Neural crest cell (in vitro differentiated cells): ENCODE measurements at places on chromosomes 12 and 14. TPM values are rescaled to one million over a fixed set of nuclear protein-coding genes. Genes with fewer than 3 reads are reported as not detected.

DNA sequence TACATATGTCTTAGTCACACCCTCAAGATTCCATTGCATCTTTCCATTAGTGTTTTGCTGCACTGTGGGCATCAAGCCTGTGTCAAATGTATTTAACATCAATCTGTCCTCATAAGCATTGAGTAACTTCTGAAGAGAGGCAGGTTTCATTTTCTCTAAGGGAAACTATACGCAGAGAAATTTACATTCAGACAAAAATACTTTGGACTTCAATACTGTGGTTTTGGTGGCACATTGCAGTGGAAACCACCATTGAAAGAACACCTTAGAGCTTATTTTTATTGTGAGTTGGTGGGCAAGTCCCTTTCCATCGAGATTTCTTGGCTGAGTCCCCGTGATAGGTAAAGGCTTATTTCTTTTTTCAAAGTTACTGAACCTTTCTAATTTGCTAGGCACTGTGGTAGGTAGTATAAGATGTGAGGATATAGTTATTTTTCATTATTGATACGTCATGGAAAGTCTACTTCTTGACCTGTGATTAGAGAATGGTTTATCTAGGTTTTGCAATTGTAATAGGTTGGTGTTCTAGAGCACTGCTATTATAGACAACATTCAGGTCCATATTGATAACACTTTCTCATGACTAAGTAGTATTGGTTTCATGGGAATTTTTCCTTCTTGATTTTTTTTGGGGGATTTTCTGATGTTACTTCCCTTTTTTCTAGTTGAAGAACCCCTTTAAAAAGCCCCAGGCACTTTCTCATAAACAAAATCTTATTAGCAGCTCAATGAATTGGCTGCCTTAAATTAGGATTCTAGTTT lies 81.9 kb downstream of the CFAP54 start:
- H3K4me1 ChIP-seq = no peaks in the 10 kb centered on the region
- H3K27ac ChIP-seq = no peak overlapping the region
- DNase-seq = no peak
- no peaks in the 10 kb centered on the region for H3K36me3 ChIP-seq

GRCh38 chr12:32131666-32132065 lies 25.0 kb downstream of the BICD1 start:
- DNase-seq = no peak
- H3K4me1 ChIP-seq = no peaks in the 10 kb centered on the region
- peaks cover 4% of the 10 kb centered on the region for H3K36me3 ChIP-seq
- H3K27ac ChIP-seq = no peak overlapping the region
- H3K27me3 ChIP-seq = no peaks in the 10 kb centered on the region

GRCh38 chr12:74614426-74614825 lies 76.8 kb downstream of the ATXN7L3B start:
- H3K4me1 ChIP-seq = no peaks in the 10 kb centered on the region
- H3K27me3 ChIP-seq = peaks cover 8% of the 10 kb centered on the region
- no peak for DNase-seq
- no peak overlapping the region for H3K27ac ChIP-seq

GRCh38 chr12:89195470-89195869 lies 156.8 kb downstream of the DUSP6 start:
- H3K27me3 ChIP-seq = no peaks in the 10 kb centered on the region
- H3K4me3 ChIP-seq = no peak overlapping the region
- DNase-seq = no peak
- H3K27ac ChIP-seq = no peak overlapping the region
- H3K36me3 ChIP-seq = no peaks in the 10 kb centered on the region

- no peak for DNase-seq
- no peaks in the 10 kb centered on the region for H3K4me1 ChIP-seq
- no peaks in the 10 kb centered on the region for H3K36me3 ChIP-seq
- H3K4me3 ChIP-seq = no peak overlapping the region
- no peak overlapping the region for H3K27ac ChIP-seq
- no peaks in the 10 kb centered on the region for H3K27me3 ChIP-seq
These were observed 87.6 kb upstream of the EGLN3 start for GRCh38 chr14:34038358-34039057.

The UNC79 gene
- total RNA-seq = 2.2 and 2.3 TPM in 2 replicates

The OR6S1 gene
- not detected in 2 replicates for total RNA-seq

DNA sequence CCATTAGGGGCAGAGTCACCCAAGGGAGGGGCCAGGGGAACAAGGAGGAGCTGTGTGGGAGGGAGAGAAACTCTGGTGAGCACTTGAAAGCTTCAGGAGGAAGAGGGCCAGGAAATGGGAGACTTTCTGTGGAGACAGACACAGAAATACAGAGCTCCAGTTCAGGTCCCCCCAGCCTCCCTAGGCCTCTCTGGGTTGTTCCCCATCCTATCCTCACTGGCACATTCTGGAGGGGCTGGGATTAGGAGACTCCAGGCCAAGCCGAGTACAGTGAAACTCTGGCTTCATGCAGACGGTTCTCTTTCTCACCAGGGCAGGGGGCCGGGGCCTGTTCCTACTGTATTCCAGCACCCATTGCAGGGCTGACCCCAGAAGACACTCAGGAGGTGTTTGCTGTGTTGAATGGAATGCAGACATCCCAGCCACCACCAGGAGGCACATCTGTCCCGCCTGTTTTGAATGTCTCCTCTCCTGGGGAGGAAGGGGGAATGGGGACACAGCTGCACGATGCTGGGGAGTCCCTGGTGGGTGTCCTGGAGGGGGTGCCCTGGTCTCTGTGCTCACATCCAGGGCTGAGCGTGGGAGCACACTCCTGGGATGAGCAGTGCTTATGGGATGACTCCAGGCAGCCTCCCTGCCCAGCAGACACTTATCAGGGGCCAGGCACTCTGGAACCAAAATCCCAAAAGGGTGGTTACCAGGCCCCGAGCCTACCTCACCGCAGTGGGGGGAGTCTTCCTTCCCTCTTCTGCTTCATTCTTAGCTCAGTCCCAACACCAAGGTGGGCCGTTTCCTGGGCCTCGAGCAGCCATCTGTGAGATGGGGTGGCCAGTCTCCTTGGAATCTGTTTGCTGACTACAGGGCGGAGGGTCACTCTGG lies 5.5 kb upstream of the KRT84 start:
- no peaks in the 10 kb centered on the region for H3K36me3 ChIP-seq
- peak; percentile 23 for DNase-seq
